ENCODE measurements at places on chromosomes 6 and 20.

GRCh38 chr6:13044390-13044789, 283.9 kb downstream of the TBC1D7 start:
- no peak for DNase-seq

DNA sequence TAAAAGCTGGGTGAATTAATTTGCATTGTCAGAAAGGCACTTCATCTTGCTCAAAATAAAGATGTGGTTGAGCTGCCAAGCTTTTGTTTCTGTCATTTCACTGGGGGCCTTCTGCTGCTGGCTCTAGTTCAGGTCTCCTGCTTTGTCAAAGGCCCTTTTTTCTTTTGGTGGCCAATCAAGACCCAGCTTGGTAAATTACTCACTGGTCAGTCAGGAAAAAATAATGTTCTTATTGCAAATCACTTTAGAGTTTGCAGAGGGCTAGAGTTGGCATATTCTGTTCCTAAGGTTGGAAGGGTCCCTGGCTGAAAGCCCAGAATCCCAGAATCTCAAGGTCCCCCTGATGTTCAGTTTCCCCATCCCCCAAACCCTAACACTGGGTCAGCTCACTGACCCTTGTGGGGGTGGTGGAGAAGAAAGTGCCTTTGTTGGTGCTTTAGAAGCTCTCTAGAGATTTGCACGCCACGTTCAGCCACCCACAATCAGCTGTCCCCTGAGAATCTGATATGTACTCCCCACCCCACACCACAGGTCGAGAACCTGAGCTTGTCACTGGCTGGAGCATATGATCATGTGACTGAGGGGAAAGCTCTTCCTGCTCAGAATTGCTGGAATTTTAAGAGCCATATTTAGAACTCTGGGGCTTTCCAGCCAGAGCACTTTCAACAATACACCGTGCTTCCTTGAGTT, 21.7 kb upstream of the BNIP5 start:
- no peak for DNase-seq

GRCh38 chr6:158406736-158407135, 94.5 kb downstream of the TULP4 start:
- no peak for DNase-seq

DNA sequence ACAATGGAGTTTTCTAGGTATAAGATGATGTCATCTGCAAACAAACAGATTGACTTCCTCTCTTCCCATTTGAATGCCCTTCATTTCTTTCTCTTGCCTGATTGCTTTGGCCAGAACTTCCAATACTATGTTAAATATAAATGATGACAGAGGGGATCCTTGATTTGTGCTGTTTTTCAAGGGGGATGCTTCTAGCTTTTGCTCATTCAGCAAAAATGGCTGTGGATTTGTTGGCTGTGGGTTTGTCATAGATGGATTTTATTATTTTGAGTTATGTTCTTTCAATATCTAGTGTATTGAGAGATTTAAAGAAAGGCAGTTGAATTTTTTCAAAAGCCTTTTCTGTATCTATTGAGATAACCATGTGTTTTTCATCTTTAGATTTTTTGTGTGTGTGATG, 662.4 kb upstream of the EYS start:
- DNase-seq = no peak

DNA sequence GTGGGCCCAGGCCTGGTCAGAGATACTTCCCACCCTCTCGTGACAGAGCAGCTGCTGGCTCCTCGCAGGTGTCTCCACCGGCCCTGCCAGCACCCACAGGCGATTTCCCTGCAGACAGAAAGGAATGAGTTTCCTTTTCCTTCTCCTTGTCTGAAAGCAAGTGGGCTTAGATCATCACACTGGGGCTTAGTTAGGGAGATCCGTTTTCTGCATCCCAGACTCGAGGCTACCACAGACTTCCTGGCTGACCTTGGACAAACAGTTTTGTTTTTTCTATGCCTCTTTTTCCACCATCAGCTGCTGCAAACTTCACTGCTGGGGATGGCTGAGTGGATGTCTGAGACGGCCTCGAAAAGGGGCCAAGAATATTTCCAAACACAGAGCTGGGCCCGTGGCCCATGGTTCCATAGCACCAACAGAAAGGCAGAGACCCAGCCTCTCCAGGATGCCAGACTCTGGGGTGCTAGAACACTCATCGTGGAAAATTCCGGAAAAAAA, 86.5 kb downstream of the BANF2 start:
- DNase-seq = no peak

- DNase-seq = no peak
Measured at GRCh38 chr6:148907573-148907972, 160.7 kb downstream of the UST start.

DNA sequence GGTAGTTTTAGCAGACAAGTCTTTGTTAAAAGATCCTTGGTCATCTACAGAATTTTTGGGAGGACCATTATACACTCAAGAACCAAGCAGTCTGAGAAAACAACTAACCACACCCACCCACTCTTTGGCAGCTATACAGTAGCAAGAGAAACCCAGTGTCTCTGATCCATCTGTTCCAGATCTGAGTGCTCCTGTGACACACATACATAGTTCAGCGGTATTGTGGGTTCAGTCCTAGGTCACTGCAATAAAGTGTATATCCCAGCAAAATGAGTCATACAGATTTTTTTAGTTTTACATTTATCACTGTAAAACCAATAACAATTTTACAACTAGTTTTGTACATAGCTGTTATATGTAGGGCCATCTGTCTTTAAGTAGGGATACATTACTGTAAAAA, 47.4 kb upstream of the PAK5 start:
- no peak for DNase-seq

- DNase-seq = no peak
Measured at GRCh38 chr6:116359835-116360234, 10.9 kb upstream of the DSE start.

Measured in cerebellar nuclear complex (tissue), 1 donor.